ENCODE measurements at places on chromosomes 12 and 14.

DNA sequence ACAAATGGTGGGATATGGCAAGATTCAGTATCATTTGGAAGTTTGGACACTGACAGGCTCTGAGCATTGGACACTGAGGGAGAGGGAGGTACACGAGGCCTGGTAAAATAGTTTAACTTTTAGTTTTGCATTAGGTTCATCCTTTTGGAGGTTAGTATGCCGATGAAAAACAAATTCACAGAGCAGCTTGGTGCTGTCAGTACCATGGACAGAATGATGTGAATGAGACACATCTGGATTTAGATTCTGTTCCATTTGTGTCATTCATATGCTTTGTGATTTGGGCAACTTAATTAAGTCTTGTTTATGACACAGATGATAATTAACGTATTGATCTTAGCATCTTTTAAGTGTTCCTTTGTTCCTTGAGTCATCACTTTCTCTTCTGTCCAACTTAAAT is 33.7 kb downstream of the GPHN start:
- DNase-seq = no peak

GRCh38 chr14:72904840-72905561 is 11.1 kb upstream of the DPF3 start:
- peak; percentile 51 for DNase-seq

GRCh38 chr12:49413010-49413409 is 45.7 kb downstream of the SPATS2 start:
- no peak for DNase-seq

GRCh38 chr14:38758661-38759060 is 344.4 kb downstream of the SEC23A start:
- DNase-seq = no peak

- DNase-seq = no peak
Measured at GRCh38 chr14:94690486-94690885, 78.3 kb downstream of the SERPINA3 start.

DNA sequence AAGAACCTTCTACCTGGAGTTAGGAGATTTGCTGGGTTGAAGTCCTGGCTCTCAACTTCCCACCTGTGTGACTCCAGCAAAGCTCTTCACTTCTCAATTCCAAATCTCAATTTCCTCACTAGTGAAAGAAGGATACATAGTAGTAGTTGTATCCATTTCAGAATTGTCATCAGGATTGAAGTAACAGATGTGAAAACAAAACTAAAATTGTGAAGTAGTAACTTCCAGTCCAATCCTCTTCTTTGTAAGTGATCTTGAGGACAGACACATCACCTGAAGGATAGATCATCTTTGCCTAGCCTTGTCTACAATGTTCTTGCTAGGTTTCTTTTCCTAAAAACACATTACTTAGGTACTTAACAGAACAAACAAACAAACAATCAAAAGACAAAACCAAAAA is 1.2 kb upstream of the LRRK2 start:
- no peak for DNase-seq

DNA sequence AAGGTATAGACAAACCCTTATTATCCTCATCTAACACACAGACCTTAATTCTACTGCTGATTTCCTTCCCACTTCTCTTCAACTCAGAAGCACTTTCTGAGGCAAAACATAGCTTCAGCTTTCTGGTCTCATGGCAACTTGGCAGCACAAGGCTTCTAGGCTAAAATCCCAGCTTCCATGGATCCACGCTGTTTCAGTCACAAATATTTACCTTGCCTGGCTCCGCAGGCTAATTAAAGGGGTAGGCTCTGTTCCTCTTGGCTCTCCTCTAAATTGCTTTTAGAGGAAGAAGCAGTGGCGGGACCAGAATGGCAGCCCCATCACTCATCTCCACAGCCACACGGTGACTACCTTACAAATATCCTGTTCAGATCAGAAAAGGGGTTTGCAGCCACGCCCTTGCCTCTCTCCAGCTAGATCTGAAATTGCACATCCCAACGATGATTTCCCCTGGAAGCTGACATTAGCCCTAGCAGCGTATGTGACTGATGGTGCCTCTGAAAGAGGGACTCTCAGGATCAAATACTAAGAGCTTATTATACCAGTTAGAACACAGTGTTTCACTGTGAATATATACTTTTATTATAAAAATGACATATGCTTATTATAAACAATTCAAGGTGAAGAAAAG is 221.5 kb upstream of the NUDT4 start:
- DNase-seq = no peak
